Foreskin keratinocyte (primary cell): ENCODE measurements at places on chromosomes 5 and 9. TPM values are rescaled to one million over a fixed set of nuclear protein-coding genes. Genes with fewer than 3 reads are reported as not detected.

DNA sequence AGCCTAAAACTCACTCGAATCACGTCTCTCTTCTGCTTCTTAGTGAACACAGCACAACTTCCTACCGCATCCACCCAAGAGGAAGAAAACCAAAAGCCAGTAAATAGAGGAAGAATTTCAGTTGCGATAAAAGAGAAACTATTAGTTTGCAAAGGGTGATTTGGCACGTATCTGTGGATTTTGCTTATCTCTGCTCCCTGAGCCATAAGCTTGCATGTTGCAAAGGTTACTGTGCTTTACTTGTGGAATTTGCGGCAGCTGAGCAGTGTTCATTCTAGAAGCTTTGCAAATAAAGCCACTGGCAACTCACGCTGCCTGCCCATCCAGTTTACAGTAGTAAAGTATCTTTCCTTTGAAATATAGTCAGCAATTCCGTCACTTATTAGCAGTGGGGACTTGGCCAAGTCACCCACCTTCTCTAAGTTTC, 149.0 kb upstream of the PCA3 start:
- DNase-seq, result no peak

The TEX48 gene
- total RNA-seq, result not detected in 2 replicates

The ENC1 gene
- total RNA-seq, result 46.5 and 52.3 TPM in 2 replicates

- DNase-seq, result no peak
Observed at GRCh38 chr9:677461-678097, 163.9 kb upstream of the DMRT1 start.

- no peak for DNase-seq
Observed at GRCh38 chr5:21164425-21164824, 1176.4 kb upstream of the CDH18 start.

The ZBED3 gene
- 0.42 and 0.82 TPM in 2 replicates for total RNA-seq
